GM12878 (cell line): ENCODE measurements at places on chromosomes 16 and 17. TPM values are rescaled to one million over a fixed set of nuclear protein-coding genes. Genes with fewer than 3 reads are reported as not detected.

HSF5 gene
- 0.05 TPM in 1 of 2 replicates, not detected in the other for polyA plus RNA-seq

KRT27 gene
- polyA plus RNA-seq = not detected in 2 replicates

TVP23A gene
- polyA plus RNA-seq = 2.6 and 3.4 TPM in 2 replicates

TP53TG3C gene
- not detected in 2 replicates for polyA plus RNA-seq

PRAC2 gene
- not detected in 2 replicates for polyA plus RNA-seq

HSD17B2 gene
- not detected in 2 replicates for polyA plus RNA-seq

AIPL1 gene
- not detected in 2 replicates for polyA plus RNA-seq

GCGR gene
- not detected in 2 replicates for polyA plus RNA-seq

HOXB8 gene
- polyA plus RNA-seq = not detected in 2 replicates

DPEP2 gene
- polyA plus RNA-seq = 2.1 and 2.5 TPM in 2 replicates

NT5C3B gene
- 40.7 and 41.7 TPM in 2 replicates for polyA plus RNA-seq

SLC12A3 gene
- 2.8 and 3.0 TPM in 2 replicates for polyA plus RNA-seq

TBC1D26 gene
- 0.10 TPM in 1 of 2 replicates, not detected in the other for polyA plus RNA-seq

TANGO6 gene
- polyA plus RNA-seq = 12.0 and 12.4 TPM in 2 replicates

PIRT gene
- polyA plus RNA-seq = not detected in 2 replicates

HYDIN gene
- polyA plus RNA-seq = not detected in 2 replicates

TSPAN10 gene
- 0.47 and 0.82 TPM in 2 replicates for polyA plus RNA-seq

CCDC200 gene
- 3.2 and 3.9 TPM in 2 replicates for polyA plus RNA-seq

IGF2BP1 gene
- 0.08 and 0.21 TPM in 2 replicates for polyA plus RNA-seq

RASD1 gene
- 0.14 TPM in 1 of 2 replicates, not detected in the other for polyA plus RNA-seq

SIAH1 gene
- polyA plus RNA-seq = 13.7 and 14.2 TPM in 2 replicates

ACSM3 gene
- 4.7 and 6.9 TPM in 2 replicates for polyA plus RNA-seq
